ENCODE measurements at places on chromosomes 12 and 14.
A peak's percentile ranks its signal among the peaks of the same experiment; 100 is the strongest.

GRCh38 chr14:74505831-74506230 lies 12.3 kb downstream of the ISCA2 start:
- no peak for DNase-seq

GRCh38 chr12:57216014-57216911 lies at the start of gene NXPH4:
Gene NXPH4 (plus strand): TSS chr12:57216794. CDS start chr12:57216970, 176 bp downstream.
- DNase-seq: no peak

- no peak for DNase-seq
These were observed 17.9 kb downstream of the C12orf43 start for GRCh38 chr12:120998435-120998834.

GRCh38 chr12:122399592-122400373 lies 22.7 kb downstream of the CLIP1 start:
- DNase-seq: peak; percentile 91

DNA sequence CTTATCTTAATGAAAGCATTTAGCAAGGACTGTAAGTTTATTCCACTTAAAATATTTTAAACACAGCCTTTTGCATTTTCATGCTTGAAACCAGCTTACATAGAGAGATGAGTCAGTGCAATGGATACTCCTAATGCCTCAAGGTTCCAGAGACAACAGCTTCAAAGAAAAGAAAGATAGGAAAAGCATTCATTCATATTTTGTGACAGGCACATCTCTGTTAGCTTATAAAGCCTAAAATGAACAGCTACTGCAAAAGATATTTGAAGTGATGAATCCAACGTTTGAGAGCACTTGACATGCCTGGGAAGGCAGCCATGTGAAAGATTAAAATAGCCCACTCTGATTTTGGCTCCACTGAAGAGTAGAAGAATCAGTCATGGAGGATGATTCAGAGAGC lies 814.5 kb downstream of the RPS29 start:
- DNase-seq: no peak

- peak; percentile 64 for DNase-seq
These were observed 25.1 kb downstream of the ANKS1B start for GRCh38 chr12:99959549-99960170.

- DNase-seq: peak; percentile 55
These were observed 14.1 kb upstream of the TMEM119 start for GRCh38 chr12:108611884-108612415.

- DNase-seq: no peak
These were observed 704.2 kb upstream of the TBX3 start for GRCh38 chr12:115388139-115388538.

- DNase-seq: peak; percentile 48
These were observed 22.1 kb upstream of the ITPK1 start for GRCh38 chr14:93137864-93138263.

DNA sequence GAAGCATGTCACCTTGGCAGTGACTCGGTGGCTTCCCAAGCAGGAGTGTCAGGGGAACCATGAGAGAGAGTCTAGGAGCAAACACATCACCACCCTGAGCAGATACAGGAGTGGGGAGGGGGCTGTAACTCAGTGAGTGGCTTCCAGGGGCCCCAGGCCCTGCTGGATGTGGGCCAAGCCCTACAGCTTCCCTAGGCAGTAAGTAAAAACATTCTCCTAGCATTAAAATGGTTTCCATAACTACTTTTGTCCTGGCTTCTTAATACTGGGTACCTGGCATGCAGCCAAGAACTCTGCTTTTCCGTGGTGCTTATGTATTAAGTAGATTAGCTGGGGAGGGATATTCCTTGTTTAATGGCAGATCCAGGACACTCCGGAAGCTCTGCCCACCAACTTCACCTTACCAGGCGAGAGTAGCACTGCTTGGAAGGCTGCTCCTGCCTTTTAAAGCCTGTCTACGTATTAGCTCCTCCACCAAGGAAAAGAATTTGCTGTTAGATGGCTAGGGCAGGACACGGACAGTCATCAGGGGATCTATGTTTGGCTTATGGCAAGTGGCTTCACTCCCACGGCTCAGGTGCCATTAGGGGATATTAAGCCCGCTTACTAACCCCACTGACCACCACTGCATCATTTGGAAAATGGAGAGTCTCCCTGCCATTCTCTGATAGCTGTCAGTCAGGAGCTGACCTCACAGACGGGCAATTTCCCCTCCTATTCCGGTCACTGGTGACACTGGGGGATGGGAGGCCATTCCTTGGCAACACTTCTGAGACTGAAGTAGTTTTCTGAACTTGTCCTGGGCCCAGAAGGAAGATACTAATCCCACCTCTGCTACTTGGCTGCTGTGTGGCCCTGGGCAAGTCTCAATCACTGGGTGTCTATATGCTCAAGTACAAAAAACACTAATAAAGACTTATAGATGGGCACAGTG lies 22.8 kb downstream of the OTUB2 start:
- no peak for DNase-seq

GRCh38 chr14:94864387-94865195 lies 94.7 kb upstream of the GSC start:
- no peak for DNase-seq

DNA sequence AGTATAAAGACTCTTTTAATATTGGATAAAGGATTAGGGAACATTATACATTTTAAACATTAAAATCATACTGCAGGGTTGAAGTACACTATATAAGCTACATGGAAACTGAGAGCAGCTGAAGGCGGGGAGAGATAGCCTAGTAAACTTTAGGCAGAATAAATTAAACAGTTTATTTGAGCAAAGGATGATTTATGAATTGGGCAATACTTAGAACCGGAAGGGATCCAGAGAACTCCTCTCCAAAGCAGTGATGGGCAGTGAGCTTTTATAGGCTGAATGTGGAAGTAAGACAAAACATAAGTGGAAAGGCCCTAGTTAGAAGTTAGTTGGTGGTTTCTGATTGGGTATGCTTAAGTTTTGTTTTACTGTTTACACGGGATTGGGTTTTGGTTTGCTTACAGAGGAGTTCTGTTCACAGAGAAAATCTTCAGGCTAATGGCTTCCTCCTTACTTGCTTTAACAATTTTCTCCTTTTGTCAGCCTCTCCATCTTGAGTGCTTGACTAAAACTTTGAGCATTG lies 18.9 kb downstream of the LEMD3 start:
- DNase-seq: no peak

- no peak for DNase-seq
These were observed 375.9 kb downstream of the DAD1 start for GRCh38 chr14:22213120-22213519.

- peak; percentile 74 for DNase-seq
These were observed 9.0 kb downstream of the DMAC2L start for GRCh38 chr14:50321009-50321660.

DNA sequence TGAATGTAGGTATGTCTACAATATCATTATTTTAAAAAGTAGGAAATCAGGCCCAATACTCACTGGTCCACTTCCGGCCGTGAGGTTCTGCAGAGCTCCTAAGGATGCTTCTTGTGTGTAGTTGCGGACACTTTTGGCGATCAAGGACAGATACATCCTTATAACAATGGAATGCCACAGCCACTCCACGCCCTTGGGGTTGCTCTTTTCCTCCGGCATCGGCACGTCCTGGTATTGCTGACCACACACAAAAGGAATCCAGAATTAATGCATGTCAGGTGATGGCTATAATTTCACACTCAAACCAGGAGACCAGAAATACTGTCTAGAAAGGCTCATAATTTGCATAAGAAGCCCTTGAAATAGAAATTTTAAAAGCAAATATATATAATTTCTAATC lies 65.6 kb upstream of the YARS2 start:
- DNase-seq: no peak

GRCh38 chr12:98745578-98746391 lies 100.7 kb downstream of the APAF1 start:
- no peak for DNase-seq

DNA sequence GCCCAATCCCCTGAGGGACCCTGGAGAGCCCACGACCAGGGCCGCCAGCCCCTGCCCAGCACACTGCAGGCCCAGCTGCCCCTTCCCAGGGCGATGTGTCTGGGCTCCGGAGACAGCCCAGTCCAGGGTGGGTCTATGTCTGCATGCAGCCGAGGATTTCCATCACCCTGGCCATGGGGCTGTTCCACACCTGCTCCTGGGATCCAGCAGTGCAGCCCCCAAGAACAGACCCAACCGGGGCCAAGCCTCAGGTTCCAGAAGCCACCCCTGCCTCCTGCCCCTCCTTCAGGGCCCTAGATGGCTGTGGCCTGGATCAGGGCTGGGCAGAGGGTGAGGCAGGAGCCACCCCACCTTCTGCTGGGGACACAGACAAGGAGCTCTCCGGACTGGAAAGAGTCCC lies 11.5 kb downstream of the C14orf180 start:
- no peak for DNase-seq

DNA sequence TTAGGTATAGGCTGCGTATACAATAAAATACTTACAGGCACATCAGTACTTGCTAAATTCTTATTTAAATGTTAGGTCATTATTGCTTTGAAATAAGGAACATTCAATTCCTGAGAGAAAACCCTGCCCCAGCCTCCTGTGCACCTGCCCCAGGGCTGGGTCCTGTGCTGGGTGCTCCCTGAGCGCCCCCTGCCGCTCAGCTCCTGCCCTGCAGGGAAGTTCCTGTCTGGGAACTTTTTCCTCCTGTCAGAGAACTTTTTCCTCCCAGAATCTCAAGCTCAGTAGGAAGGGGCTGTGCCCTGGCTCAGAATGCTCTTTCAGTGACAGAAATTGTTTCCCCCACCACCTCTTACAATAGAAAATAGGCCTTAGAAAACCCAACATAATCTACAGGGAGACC lies 751.1 kb downstream of the TMEM121 start:
- DNase-seq: no peak

DNA sequence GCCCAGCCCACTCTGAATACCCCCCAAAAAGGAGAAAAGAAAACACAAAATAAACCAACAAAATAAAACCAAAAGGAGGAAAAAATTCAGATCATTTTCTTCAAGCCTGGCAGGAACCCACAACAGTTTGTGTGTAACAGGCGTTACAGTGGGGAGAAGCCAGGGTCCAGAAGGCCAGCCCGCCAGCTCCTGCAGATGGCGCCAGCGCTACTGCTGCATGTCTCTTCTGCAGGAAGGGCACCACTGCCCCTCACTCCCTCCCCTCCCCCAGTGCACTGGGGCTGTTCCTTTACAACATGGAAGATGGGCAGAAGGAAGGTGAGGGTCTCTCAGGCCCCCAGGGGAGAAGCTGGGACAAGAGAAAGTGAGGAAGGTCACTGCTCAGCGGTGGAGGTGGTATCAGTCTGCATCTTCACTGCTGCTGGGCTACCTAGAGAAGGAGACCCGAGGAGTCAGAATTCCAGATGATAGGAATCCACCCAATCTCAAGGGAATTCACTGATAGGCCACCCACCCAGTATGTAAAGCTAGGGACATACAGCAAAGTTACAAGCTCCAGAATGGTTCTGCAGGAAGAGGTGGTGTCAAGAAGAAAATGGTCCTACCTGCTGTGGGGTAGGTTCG lies 2.3 kb upstream of the NOP2 start:
- peak; percentile 72 for DNase-seq

- DNase-seq: no peak
These were observed 87.2 kb downstream of the DDX51 start for GRCh38 chr12:132056951-132057350.

DNA sequence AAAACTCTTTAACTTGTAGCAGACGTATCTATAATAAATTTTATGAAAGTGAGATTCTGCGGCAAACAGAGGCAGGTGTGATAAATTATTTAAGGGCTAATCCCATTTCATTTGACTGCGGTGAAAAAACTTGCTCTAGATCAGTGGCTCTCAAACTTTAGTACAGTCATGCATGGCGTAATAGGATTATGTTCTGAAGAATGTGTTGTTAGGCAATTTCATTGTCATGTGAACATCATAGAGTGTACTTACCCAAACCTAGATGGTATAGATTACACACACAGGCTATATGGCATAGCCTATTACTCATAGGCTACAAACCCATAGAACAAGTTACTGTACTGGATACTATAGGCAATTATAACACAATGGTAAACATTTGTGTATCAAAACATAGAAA lies 83.7 kb downstream of the HEATR5A start:
- DNase-seq: no peak

GRCh38 chr14:85644211-85644610 lies 114.3 kb downstream of the FLRT2 start:
- DNase-seq: no peak

- no peak for DNase-seq
These were observed 9.2 kb upstream of the NUAK1 start for GRCh38 chr12:106147956-106148355.
